ENCODE measurements at places on chromosomes 7 and 10. TPM values are rescaled to one million over a fixed set of nuclear protein-coding genes. Genes with fewer than 3 reads are reported as not detected.

DNA sequence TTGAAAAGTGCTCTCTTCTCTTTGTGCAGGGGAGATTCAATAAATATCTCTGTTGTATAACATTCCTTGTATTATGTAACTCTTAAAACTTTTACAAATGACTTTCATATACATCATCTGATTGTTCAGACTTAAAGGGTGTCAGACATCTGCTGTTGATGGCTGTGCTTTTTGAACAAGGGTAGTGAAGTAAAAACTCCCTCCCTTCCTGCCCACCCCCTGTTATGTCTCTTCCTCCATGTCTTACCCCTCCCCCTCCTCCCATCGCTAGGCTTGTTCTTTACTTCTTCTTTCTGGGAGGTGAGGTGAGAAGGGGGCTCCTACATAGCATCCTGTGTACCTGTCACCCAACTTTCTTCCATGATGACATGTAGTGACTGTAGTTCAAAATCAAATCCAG lies 23.4 kb upstream of the ABCB4 start:
- no peak overlapping the region for H3K4me3 ChIP-seq
- no peak for DNase-seq
- H3K36me3 ChIP-seq, result no peaks in the 10 kb centered on the region
- no peak overlapping the region for H3K27ac ChIP-seq
- H3K4me1 ChIP-seq, result no peaks in the 10 kb centered on the region

DNA sequence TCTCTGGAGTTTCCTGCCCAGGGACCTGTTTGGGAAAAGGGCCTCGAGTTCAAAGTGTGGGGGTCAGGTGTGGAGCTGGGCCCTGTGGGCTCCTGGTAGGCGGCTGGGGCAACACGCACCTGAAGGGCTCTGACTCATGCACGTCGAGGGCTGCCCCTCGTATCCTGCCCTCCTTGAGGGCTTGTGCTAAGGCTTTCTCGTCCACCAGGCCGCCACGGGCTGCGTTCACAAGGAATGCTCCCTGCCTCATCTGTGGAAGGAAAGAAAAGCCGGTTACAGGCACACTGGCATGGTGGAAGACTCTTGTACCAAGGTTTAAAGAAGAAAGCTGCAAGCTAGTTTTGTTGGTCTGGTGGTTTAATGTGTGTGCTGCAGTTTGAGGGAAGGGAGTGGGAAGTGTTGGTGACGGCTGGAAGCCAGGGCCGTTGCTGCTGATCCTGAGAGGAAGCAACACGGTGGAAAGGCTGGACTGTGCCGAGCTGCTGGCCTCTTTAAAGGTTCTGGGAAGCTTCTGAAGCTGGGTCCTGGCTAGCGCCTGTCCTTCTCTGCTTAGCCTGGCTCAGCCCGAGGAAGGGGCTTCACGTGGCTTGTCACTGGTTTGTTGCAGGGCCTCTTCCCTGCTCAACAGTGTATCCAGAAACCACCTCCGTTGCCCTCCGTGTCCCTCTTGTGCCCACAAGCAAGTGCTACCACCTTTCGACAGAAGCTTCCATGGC lies 52.0 kb downstream of the ZRANB1 start:
- no peaks in the 10 kb centered on the region for H3K27me3 ChIP-seq
- H3K4me1 ChIP-seq, result peaks cover 15% of the 10 kb centered on the region
- H3K4me3 ChIP-seq, result no peak overlapping the region
- H3K36me3 ChIP-seq, result peaks cover 88% of the 10 kb centered on the region

GRCh38 chr7:101410743-101411507 lies 48.2 kb downstream of the COL26A1 start:
- no peak overlapping the region for H3K4me3 ChIP-seq
- DNase-seq, result no peak
- H3K27me3 ChIP-seq, result peaks cover 28% of the 10 kb centered on the region
- no peaks in the 10 kb centered on the region for H3K4me1 ChIP-seq
- H3K27ac ChIP-seq, result no peak overlapping the region

DNA sequence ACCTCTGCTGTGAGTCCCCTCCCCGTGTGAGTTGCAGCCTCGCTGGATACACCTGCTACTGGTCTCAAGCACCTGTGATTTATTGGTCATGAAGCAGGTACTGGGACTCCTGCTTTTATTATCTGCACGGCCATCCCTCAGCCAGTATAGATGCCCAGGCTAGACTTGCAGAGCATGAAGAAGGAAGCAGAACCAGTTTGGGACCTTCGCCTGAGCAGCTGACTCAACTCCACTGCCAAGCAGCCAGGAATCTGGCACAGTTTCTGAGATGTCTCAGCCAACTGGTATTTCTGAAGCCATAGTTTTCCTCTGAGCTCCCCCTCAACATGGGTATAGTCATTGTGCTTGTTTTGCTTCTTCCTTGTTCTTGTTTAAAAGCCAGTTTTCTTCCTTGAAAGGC lies 28.0 kb upstream of the SLC39A12 start:
- no peak for DNase-seq
- H3K36me3 ChIP-seq, result no peaks in the 10 kb centered on the region
- H3K27ac ChIP-seq, result no peak overlapping the region
- H3K4me1 ChIP-seq, result no peaks in the 10 kb centered on the region

- H3K27ac ChIP-seq, result no peak overlapping the region
- H3K4me1 ChIP-seq, result no peaks in the 10 kb centered on the region
- no peak overlapping the region for H3K4me3 ChIP-seq
- no peaks in the 10 kb centered on the region for H3K27me3 ChIP-seq
Measured at GRCh38 chr10:85604884-85605283, 761.7 kb downstream of the GRID1 start.

GRCh38 chr7:12539681-12540080 lies 30.8 kb upstream of the SCIN start:
- H3K27ac ChIP-seq, result no peak overlapping the region
- H3K4me3 ChIP-seq, result no peak overlapping the region
- no peaks in the 10 kb centered on the region for H3K36me3 ChIP-seq
- H3K27me3 ChIP-seq, result no peaks in the 10 kb centered on the region

The TUBAL3 gene
- 1.7 TPM for total RNA-seq

Measured in suprapubic skin (tissue), 4 donors.